ENCODE measurements at places on chromosomes 12 and 14.

- no peak for DNase-seq
Observed at GRCh38 chr14:106277503-106277902, 751.1 kb downstream of the TMEM121 start.

GRCh38 chr12:105201299-105201698 is 34.7 kb downstream of the APPL2 start:
- no peak for DNase-seq

DNA sequence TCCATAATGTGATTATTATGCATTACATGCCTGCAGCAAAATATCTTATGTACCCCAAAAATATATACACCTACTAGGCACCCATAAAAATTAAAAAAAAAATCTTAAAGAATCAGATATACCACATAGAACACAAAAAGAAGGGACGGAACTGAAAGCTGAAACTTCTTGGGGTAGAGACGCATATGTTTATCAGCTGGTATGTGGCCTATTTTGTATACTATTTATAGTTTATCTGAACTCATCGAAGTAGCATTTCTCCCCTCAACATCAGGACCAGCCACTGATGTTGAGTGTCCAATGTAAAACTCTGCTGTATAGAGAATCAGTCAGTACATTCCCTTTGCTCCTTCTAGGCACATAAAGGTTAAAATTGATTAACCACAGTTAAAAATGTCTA is 22.9 kb upstream of the SOS2 start:
- DNase-seq: no peak

DNA sequence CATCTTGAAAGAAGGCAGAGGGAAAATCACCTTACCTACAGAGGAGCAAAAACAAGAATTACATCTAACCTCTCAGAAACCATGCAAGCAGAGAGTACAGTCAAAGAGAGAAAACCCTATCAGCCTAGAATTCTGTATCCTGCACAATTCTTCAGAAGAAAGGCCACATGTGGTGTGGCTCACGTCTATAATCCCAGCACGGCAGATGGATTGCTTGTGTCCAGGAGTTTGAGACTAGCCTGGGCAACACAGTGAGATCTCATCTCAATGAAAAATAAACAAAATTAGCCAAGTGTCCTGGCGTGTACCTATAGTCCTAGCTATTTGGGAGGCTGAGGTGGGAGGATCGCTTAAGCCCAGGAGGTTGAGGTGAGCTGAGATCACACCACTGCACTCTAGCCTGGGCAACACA is 48.2 kb downstream of the ATF7 start:
- no peak for DNase-seq

- DNase-seq: no peak
Observed at GRCh38 chr12:125888921-125889320, 823.7 kb downstream of the AACS start.

- DNase-seq: no peak
Observed at GRCh38 chr14:31968956-31969698, 108.0 kb upstream of the ARHGAP5 start.

- DNase-seq: no peak
Observed at GRCh38 chr12:41943671-41944070, 201.0 kb downstream of the GXYLT1 start.

DNA sequence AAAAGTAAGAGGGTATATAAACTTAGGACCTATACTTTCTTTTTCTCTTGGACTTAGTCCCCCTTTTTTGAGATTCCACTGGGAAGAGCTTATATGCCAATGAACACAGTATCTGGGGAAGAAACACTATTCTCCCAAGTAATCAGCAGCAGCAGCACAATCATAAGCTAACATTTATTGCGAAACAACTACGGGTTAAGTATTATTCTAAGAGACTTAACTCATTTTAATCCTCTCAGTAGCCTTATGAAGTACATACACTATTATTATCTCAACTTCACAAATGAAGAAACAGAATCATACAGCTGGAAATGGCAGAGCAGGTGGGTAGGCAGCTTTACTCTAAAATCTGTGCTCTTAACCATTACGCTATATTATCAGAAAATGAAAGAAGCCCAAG is 27.9 kb downstream of the BAZ2A start:
- DNase-seq: no peak

- no peak for DNase-seq
Observed at GRCh38 chr14:31703056-31703455, 141.9 kb downstream of the NUBPL start.

- no peak for DNase-seq
Observed at GRCh38 chr12:48934312-48934706, 9.0 kb upstream of the FKBP11 start.

DNA sequence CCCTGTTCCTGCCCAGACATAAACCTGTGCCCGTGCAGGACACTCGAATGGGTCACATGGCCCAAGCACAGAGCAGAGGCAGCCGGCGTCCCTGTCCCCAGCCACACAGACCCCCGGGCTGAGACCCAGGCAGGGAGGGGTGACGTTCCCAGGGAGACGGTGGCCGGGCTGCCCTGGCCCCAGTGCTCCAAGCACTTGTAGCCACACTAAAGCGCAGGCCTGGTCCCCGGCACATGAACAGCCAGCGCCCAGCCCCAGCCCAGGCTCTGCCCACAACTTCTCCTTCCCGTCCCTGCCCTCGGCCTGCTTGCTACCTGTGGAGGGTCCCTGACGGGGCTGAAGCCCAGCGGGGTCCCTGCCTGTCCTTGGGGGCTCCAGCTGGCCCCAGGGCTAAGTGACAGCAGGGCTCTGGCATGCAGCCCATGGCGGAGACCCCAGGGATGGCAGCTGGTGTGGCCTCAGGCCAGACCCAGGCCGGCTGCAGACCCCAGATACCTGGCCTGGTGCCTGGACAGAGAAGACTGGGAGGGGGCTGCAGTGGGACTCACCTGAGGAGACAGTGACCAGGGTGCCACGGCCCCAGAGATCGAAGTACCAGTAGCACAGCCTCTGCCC is 338.4 kb downstream of the TMEM121 start:
- no peak for DNase-seq

GRCh38 chr14:90991690-90992443 is 68.6 kb downstream of the RPS6KA5 start:
- DNase-seq: no peak

DNA sequence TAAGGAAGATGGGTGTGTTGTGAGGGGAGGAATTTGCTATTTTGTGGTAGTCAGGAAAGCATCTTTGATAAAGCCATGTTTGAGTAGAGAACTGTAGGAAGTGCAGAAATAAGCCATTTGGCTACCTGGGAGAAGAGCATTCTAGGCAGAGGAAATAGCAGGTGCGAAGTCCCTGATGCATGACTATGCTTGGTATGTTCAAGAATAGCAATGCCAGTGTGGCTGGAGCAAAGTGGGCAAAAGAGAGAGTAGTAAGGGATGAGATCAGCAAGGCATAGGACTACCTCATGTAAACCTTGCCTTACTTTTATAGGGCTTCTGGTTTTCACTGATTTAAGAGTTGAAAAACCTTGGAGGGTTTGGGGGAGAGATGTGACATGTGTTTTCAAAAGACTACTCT is 365.5 kb upstream of the GARIN6 start:
- no peak for DNase-seq

DNA sequence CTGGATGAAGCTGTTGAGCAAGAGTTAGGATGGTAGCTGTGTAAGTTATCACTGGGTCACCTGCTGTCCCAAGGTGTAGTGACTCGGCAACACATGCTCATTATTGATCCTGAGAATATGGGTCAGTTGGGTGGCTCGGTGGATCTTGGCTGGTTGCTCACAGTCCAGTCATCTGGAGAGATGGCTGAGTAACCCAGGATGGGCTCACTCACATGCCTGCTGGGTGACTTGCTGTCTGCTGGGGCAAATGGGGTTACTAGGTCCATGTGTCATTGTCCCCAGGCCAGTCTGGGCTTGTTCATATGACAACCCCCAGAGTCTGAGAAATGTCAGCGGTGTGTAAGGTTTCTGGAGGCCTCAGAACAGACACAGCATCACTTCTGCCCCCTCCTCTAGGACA is 69.5 kb downstream of the SLC15A4 start:
- DNase-seq: no peak

GRCh38 chr12:131074221-131075083 is 120.7 kb downstream of the ADGRD1 start:
- peak; percentile 80 for DNase-seq

GRCh38 chr12:115351514-115352077 is 667.6 kb upstream of the TBX3 start:
- peak; percentile 53 for DNase-seq

GRCh38 chr12:66674495-66675122 is 4.3 kb downstream of the GRIP1 start:
- no peak for DNase-seq

DNA sequence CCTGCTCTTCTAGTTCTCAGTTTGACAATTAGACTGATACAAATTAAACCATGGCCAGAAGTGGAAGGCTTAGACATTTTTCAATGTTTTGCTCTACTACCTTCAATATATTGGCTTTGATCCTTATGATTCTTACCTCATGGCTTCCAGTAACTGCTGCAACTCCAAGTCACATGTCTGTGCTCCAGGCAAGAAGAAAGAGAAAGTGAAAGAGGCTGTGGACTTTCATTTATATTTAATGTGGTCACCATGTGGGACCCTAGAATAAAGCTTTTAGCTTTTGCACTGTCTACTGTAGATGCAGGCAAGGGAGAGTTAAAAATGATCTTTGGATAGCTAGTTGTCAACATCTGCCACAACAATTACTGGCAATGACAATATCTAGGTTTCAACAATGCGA is 214.3 kb upstream of the PDE3A start:
- DNase-seq: peak; percentile 2

DNA sequence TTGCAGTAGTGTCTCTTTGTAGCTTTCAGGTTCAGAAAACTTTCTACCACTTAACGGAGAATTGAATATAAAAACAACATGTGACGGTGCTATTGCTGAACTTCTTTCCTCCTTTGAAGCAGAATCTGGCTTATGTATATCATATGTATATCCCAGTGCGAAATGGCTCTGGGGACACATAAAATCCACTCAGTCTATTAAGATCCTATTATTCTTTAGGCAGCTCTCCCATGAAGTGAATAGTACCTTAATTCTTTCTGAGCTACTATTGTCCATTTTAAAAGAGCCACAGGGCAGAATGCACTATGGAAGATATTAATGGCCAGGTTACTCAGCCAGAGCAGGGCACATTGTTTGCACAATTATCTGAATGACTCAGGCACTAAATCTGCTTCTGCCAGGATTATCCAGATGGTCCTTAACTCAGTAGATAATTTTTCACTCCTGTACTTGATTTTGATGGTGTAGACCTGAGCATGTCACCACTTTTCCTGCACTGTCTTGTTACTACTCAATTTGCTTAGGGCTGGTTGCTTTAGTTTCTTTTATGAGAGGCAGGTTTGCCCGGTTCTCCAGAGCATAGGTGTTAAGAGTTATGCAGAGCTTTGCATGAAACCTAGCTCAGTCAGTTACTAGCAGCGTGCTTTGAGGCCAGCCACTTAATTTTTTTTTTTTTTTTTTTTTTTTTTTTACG is 5.5 kb downstream of the CNTN1 start:
- DNase-seq: no peak

DNA sequence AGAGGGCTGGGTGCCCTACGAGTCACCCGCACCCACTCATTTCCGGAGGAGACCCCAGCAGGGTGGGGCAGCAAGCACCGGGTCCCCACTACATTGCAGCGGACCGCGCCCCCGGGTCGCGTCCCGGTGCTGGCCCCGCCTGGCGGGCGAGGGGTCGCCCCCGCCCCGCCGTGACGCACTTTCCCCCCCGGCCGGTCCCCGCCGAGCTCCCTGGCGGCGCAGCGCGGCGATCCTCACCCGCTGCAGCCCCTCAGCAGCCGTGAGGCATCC is 106.1 kb downstream of the PRICKLE1 start:
- DNase-seq: peak; percentile 55

DNA sequence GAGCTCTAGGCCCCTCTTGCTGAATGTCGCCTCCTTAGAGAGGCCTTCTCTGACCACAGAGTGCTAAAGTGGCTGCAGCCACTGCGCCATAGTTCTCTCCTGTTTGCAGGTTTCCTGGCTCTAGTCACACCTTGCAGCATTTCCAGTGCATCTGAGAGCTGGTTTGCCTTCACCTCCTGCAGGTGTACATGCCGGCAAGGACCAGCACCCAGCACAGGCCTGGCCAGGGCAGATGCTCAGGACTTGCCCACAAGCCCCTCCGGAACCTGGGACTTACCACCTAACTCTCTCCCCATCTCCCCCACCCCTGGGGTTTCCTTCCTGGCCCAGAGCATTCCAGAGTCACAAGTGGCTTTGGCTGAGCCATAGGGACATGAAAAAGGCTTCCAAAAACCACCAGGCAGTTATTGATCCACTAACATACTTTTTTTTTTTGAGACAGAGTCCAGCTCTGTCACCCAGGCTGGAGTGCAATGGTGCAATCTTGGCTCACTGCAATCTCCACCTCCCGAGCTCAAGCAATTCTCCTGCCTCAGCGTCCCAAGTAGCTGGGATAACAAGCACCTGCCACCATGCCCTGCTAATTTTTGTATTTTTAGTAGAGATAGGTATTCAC is 9.1 kb downstream of the ITPK1 start:
- no peak for DNase-seq

GRCh38 chr12:1130571-1130970 is 139.5 kb downstream of the ERC1 start:
- no peak for DNase-seq

- DNase-seq: no peak
Observed at GRCh38 chr14:21037156-21037555, 2.5 kb upstream of the RNASE13 start.

- peak; percentile 38 for DNase-seq
Observed at GRCh38 chr12:10363914-10364814, 25.7 kb downstream of the KLRK1 start.

GRCh38 chr14:101823511-101824120 is 62.1 kb downstream of the PPP2R5C start:
- DNase-seq: peak; percentile 25

- DNase-seq: no peak
Observed at GRCh38 chr14:77593501-77593961, 22.9 kb downstream of the SPTLC2 start.

- DNase-seq: no peak
Observed at GRCh38 chr12:26188641-26189040, 6.7 kb upstream of the SSPN start.

- no peak for DNase-seq
Observed at GRCh38 chr12:57126061-57126460, 2.2 kb upstream of the LRP1 start.

GRCh38 chr12:72586456-72586855 is 314.3 kb downstream of the TRHDE start:
- no peak for DNase-seq

DNA sequence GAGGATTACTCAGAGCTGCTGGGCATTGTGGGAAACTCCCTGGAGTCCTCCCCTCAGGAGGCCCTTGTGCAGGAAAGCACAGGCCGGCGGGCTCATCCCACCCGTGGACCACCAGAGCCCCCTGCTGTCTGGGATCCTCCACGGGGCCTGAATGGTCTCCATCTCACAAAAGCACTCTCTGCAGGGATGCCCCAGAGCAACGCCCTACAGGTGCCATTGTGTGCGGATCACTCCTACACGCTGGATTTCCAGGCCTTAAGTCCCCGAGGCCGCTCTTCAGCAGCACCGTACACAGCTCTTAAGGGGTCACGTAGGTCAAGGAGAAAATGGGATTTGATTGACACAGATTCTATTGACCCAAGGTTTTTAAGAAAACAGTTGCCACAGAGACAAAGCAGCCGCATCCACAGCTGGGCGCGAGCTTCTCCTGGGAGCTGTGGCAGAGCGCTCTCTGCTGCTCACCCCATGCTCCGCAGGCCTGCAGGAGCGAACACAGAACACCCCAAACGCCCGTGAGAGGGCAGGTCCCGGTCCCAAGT is 36.7 kb upstream of the RIMBP2 start:
- no peak for DNase-seq

- no peak for DNase-seq
Observed at GRCh38 chr14:56055511-56055910, 62.7 kb upstream of the PELI2 start.

GRCh38 chr14:73269729-73270531 is 32.6 kb downstream of the PAPLN start:
- DNase-seq: peak; percentile 14

GRCh38 chr12:37733856-37734255 is 582.7 kb upstream of the ALG10B start:
- DNase-seq: no peak
